ENCODE measurements at places on chromosomes 11 and 22.
A peak's percentile ranks its signal among the peaks of the same experiment; 100 is the strongest.

- DNase-seq: no peak
These were observed 1.2 kb downstream of the ATXN10 start for GRCh38 chr22:45672564-45673481.

GRCh38 chr11:441418-442274 is at the start of gene ANO9:
Gene ANO9 (minus strand): TSS chr11:442011. CDS start chr11:441926, 85 bp downstream.
- DNase-seq: peak; percentile 57

GRCh38 chr11:105781807-105782206 is 171.9 kb downstream of the GRIA4 start:
- DNase-seq: no peak

GRCh38 chr11:84117394-84117793 is 831.2 kb upstream of the CCDC90B start:
- DNase-seq: no peak

GRCh38 chr11:94595076-94595475 is 27.9 kb downstream of the PIWIL4 start:
- DNase-seq: no peak

Measured in T-helper 1 cell (primary cell).